ENCODE measurements at places on chromosomes 16 and 17. TPM values are rescaled to one million over a fixed set of nuclear protein-coding genes. Genes with fewer than 3 reads are reported as not detected.

DNA sequence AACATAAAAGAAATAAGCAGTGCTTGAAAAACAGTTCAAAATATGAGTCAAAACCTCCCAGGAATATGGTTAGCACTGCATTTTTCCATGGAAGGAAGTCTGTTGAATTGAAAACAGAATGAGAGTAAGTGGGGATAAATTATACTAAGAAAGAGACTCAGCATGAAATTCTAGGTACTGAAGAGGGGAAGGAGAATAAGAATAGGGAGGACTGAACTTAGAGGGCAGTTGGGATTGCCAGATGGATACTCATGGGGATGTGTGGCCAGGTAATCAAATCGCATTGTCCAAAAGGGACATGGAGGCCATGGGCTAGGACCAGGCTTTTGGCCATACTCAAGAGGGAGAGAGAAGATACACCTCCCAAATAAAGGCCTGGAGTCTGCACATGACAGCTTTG, 247.9 kb downstream of the CDH13 start:
- DNase-seq = no peak
- no peak overlapping the region for H3K27ac ChIP-seq
- H3K4me3 ChIP-seq = no peak overlapping the region
- H3K36me3 ChIP-seq = no peaks in the 10 kb centered on the region
- no peaks in the 10 kb centered on the region for H3K27me3 ChIP-seq
- no peaks in the 10 kb centered on the region for H3K4me1 ChIP-seq

DNA sequence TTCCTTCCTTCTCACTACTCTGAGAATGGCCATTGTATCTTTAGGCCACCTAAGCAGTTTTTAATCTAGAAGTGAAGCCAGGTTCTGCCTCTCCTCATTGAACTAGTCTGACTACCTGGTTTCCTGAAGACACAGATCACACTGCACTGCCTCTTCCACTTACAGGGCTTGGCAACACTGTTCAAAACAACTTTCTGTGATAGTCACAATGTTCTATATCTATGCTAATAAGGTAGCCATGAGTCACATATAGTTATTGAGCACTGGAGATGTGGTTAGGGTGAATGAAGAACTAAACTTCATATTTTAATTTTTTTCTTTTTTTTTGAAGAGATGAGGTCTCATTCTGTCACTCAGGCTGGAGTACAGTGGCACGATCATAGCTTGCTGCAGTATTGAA, 26.9 kb downstream of the RND2 start:
- no peaks in the 10 kb centered on the region for H3K36me3 ChIP-seq
- no peak overlapping the region for H3K27ac ChIP-seq
- H3K4me3 ChIP-seq = no peak overlapping the region
- DNase-seq = no peak

DNA sequence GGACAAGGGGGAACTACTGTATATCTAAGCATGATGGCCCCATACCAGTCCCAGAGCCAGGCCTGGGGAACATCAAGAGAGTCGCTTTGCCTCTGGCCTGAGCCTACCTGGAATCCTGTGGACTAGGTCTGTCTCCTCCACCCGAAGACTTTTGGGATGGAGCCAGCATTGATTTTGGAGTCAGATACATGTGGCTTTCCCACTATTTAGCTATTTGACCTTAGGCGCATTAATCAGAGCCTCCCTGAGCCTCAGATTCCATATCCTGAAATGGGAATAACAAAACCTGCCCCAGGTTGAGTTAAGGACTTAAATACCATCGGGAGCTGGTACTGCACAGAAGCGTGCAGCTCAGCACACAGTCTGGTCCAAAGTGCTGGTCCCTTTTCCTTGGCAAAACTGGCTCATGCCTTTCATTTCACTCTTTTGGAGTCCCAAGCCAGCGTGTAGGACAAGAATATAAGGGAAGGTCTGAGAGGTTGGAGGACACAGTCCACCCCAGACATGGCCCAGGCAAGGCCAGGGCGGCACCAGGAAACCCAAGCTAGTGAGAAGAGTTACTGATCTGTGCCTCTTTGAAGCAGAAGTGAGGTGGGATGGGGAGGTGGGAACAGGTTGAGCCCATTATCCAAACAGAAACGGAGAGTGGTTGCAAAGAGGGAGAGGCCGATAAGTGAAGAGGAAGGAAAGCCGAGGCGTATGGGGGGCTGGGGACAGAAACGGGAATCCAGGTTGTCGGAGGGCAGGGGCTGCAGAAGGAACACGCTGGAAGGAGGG, 986 bp downstream of the FA2H start:
- H3K4me3 ChIP-seq = peak overlapping the region; percentile 46
- no peak for DNase-seq
- H3K27me3 ChIP-seq = no peaks in the 10 kb centered on the region
- no peaks in the 10 kb centered on the region for H3K36me3 ChIP-seq
- H3K4me1 ChIP-seq = peaks cover 14% of the 10 kb centered on the region

GRCh38 chr16:9534759-9535158, 443.3 kb downstream of the HAPSTR1 start:
- no peak for DNase-seq
- no peaks in the 10 kb centered on the region for H3K36me3 ChIP-seq
- no peaks in the 10 kb centered on the region for H3K4me1 ChIP-seq
- no peak overlapping the region for H3K4me3 ChIP-seq
- no peaks in the 10 kb centered on the region for H3K27me3 ChIP-seq

DNA sequence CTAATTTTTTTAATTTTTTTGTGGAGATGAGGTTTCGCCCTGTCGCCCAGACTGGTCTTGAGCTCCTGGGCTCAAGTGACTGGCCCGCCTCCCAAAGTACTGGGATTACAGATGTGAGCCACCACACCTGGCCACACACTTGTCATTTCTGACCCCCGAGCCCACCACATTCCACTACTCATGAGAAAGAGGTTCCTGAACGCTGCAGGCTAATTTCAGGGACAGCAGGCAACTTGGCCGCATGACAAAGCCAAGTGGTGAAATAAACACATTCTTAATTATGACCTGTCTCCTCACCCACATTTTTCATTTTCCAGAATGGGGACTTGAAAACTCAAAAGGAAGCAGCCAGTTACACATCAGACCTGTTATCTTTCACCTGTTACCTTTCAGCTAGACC, 114.5 kb downstream of the ABCC6 start:
- H3K4me3 ChIP-seq = no peak overlapping the region
- peaks cover 17% of the 10 kb centered on the region for H3K4me1 ChIP-seq
- no peaks in the 10 kb centered on the region for H3K27me3 ChIP-seq
- peaks cover 64% of the 10 kb centered on the region for H3K36me3 ChIP-seq
- peak overlapping the region; percentile 78 for H3K27ac ChIP-seq

GRCh38 chr16:88746506-88746905, 38.5 kb downstream of the PIEZO1 start:
- peaks cover 56% of the 10 kb centered on the region for H3K4me1 ChIP-seq
- H3K36me3 ChIP-seq = no peaks in the 10 kb centered on the region
- DNase-seq = peak; percentile 95
- no peak overlapping the region for H3K4me3 ChIP-seq
- peak overlapping the region; percentile 86 for H3K27ac ChIP-seq
- no peaks in the 10 kb centered on the region for H3K27me3 ChIP-seq

DNA sequence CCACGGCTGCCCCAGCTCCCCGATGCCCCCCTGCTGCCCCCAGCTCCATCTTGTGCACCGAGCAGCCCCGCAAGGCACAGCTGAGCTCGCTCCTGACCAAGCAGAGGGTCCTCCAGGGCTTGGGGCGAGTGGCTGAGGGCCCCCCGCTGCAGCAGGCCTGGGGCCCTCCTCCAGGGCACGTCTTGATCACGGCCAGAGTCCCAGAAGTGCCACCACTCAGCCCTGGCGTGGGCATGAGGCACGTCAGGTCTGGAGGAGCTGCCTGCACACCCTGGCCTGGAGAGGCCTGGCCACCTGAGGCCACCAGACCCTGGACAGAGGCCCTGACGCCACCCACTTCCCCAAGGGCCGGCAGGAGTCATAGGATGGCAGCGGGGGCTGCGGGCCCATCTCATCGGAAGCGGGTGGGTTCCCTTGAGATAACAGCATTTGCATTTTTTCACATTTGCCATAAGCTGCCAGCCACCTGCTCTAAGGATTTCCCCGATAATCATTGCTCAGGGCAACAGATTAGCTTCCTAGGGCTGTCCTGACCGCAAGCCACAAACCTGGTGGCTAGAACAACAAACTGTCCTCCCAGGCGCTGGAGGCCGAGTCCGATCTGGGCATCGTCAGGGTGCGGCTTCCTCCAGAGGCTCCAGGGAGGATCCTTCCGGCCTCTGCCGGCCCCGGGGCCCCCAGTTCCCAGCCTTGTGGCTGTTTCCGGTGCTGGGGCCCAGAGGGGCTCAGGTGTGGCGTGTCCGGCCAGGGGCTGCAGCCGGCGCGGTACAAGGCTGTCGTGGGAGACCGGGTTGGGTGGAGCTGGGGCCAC, 23.9 kb upstream of the C1QTNF8 start:
- no peaks in the 10 kb centered on the region for H3K4me1 ChIP-seq
- DNase-seq = no peak
- H3K4me3 ChIP-seq = no peak overlapping the region
- H3K36me3 ChIP-seq = no peaks in the 10 kb centered on the region
- no peaks in the 10 kb centered on the region for H3K27me3 ChIP-seq
- no peak overlapping the region for H3K27ac ChIP-seq

GRCh38 chr17:45904866-45905265, 10.5 kb downstream of the MAPT start:
- no peak for DNase-seq
- no peaks in the 10 kb centered on the region for H3K36me3 ChIP-seq
- no peaks in the 10 kb centered on the region for H3K4me1 ChIP-seq
- no peaks in the 10 kb centered on the region for H3K27me3 ChIP-seq

DNA sequence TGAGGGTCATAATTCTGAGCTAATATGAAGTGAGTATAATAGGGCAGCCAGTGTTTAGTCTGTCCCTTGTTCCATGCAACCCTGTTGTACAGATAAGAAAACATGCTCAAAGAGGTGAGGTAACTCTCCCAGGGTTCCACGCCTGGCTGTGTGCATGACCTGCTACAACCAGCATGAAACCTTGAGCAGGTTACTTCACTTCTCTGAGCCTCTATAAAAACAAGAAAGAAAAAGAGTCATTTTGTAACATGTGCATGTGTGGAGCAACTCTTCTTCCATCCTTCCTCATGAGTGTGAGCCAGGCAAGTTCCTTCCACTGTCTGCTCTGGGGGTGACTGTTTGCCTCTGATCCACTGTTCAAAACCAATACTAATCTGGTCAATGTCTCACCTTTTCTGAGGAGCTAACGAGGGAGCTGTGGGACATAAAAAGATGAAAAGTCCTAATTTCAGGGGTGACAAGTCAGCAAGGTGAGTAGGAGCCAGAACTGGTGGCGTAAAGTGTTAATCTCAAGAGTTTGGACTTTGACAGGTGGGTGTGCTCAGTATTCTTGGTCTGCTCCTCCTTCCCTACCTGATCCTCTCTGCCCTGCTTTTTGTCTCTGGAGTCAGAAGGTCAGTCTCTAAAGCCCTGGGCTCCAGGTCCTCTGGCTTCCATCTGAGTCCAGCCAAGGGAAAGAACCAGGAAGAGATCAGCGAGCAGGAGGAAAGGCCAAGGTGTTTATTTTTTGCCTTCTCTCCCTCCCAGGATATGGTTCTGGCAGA, 21.5 kb downstream of the GFOD2 start:
- no peaks in the 10 kb centered on the region for H3K36me3 ChIP-seq
- no peaks in the 10 kb centered on the region for H3K27me3 ChIP-seq
- H3K27ac ChIP-seq = no peak overlapping the region
- DNase-seq = peak; percentile 11

Gene ARSG
- total RNA-seq = 3.0 TPM

Gene NAGS
- 0.54 TPM for total RNA-seq

Measured in sigmoid colon (tissue), 7 donors.